ENCODE measurements at places on chromosomes 1 and 21.

- no peak for DNase-seq
These were observed 110.1 kb downstream of the HMGB4 start for GRCh38 chr1:33973799-33974545.

GRCh38 chr1:151535326-151536271 is 4.5 kb upstream of the TUFT1 start:
- no peak for DNase-seq

DNA sequence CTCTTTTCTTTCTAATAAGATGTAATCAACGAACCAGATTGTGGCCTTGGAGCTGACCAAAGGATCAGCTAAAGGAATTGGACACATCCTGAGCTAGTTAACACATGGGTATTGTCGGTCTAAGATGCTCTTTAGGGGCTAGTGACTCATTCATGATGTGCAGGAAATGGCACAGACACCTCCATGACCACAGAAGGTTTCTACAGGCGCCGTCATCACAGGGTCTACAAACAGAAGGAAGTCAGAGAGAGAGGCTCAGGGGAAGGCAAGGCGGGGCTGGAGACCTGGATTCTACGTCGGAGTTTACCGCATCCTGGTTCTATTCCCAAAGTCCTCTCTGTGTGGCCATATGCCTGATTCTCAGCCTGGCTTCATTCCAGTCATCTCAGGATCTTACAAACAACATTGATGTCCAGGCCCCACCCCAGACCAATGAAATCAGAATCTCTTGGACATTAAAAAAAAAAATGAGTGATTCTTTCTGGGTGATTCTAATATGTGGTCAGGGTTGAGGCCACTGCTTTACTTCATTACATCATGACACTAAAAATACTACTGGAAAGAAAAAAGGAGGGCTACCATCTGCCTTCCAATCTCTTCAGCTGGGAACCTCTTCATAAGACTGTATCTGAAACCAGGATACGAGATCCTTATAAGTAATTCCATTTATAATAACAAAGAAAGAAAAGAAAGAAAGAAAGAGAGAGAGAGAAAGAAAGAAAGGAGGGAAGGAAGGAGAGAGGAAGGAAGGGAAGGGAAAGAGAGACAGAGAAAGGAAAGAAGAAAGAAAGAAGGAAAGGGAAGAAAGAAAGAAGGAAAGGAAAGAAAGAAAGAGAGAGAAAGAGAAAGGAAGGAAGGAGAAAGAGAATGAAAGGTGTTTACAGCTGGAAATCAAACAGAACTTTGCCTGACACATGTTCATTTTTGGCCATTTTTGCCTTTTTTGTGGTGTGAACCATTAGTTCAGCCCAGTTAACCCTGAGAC is 11.6 kb upstream of the KCNJ15 start:
- DNase-seq: peak; percentile 98

DNA sequence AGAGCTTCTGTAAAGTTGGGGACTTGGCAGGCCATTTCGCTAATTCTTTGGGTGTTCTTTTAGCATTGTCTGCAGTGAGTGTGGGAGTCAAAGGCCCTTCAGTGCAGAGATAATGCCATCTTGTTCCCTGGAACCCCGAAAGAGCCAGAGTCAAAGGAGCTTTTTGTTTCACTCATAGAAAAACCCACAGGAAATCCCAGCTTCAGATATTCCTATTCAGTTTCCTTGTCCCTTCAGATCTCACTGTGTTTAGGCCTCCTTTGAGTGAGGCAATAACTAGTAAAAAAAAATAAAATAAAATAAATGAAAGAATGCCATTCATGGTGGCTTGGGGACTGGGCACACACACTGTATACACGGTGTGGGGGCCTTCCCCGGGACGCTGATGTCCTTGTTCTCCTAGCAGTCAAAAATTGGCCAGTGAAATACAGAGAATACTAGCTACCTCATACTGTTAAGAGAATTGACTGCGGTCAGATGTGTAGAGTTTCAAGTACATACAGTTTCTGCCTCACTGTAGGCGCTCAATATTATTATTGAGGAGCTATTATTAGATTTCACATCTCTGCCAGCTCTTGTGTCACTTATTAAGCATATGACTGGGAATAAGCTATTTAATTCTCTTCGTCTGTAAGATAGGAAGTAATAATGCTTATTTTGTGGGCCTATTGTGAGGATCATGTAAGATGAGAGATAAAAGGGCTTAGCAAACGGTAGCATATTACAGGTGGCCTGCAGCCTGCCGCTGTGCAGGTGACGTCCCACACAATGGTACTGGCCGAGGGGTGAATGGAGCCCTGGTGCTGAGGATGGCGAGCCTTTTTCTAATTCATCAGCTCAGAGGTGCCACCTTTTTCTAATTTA is 16.7 kb downstream of the DISC1 start:
- DNase-seq: no peak

DNA sequence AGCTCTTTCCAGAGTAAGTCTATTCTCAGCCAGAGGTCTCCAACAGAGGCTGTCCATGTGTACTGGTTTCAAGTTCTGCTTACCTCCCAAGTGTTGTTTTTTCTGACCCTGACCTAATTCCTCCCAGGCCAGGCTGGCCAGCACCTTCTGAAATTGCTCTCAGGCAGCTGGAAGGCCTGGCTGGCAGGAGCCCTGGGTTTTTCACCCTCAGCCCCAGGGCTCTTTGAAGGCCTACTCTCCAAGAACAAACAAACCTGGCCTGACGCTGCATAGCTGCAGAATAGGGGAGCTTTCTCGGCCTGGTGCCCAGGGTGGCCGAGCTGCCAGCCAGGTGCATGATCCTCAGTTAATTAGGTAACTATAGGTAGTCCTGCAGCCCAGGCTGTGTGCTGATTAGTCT is 147.5 kb downstream of the CACNA1E start:
- no peak for DNase-seq

DNA sequence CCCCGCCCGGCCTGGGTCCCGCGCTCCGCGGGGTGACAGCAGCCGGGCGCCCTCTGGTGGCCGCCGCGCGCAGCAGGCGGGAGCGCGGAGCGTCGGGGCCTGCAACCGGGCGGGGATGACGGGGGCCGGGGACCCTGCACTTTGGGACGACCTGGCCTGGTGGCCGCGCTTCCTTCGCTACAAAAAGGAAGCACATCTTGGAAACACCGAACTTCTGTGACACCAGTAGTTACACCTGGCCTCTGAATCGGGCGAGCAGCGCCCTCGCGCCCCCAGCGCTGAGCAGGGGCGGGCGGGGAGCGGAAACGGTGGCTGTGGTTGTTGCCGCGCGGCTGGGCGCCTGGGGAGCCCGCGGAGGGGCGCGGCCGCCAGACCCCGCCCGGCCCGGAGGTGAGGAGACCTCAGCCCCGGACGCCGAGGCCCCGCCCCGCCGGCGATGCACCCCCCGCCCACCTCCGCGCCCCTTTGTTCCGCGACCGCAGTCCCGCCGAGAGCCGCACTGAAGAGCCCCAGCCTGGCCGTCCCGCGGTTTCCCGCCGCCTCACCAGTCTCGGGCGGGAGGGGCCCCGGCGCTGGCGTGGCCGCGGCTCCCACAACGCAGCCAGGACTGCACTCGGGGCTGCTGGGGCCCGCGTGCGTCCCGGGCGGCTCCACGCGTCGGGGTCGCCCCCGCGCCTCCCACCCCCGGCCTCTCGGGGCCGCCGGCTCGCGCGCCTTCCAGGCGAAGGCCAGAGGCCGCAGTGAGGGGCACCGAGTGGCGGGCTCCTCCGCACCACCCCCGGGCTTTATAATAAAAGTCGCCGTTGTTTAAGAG is 59.3 kb downstream of the H3-3A start:
- DNase-seq: no peak

DNA sequence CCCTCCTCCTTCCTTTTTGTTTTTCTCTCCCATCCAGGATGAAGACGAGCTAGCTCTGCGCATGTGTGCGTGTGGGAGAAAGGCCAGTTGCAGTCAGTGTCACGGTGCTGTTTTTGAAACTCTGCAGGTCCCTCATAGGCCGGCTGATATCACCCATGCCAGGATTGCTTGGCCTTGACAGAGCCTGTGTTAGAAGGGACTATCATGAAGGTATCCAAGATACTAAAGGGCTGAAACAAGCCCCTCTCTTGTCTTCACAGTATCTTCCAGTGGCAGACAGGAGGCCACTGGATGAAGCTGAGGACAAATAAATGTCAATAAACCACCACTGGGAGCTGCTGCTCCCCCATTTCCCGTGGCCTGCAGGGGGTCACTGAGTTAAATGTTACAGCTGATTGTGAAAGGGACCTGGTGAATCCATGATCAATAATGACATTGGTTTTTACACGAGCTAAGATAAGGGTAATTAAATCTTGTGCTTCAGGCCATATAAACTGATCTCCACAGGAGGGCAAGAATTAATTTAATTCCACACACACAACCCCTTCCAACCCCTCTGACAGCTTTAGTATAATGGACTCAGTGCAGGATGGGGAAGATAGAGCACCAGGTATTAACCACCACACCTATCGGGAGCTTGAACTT is 64.6 kb upstream of the TARBP1 start:
- no peak for DNase-seq

DNA sequence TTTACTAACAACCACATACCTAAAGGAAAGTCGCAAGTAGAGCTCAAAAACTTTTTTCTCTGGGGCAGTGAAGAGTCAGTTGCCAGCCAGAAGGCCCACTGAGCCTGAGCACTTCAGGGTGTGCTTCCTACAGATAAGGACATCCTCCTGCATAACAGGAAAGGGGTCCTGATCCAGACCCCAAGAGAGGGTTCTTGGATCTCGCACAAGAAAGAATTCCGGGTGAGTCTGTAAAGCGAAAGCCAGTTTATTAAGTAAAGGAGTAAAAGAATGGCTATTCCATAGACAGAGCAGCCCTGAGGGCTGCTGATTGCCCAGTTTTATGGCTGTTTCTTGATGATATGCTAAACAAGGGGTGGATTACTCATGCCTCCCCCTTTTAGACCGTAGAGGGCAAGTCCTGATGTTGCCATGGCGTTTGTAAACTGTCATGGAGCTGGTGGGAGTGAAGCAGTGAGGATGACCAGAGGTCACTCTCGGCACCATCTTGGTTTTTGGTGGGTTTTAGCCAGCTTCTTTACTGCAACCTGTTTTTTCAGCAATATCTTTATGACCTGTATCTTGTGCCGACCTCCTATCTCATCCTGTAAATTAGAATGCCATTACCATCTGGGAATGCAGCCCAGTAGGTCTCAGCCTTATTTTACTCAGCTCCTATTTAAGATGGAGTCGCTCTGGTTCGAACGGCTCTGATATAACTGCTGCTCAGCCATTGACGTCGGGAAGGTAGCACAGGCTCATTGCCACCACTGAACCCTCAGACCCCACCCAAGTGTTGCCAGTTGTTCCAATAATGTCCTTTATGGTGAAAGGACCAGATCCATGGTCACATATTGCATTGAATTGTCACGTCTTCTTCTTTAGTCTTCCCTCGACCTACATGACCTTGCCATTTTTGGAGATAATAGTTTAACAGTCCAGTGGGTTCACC is 96.6 kb upstream of the ERRFI1 start:
- no peak for DNase-seq

DNA sequence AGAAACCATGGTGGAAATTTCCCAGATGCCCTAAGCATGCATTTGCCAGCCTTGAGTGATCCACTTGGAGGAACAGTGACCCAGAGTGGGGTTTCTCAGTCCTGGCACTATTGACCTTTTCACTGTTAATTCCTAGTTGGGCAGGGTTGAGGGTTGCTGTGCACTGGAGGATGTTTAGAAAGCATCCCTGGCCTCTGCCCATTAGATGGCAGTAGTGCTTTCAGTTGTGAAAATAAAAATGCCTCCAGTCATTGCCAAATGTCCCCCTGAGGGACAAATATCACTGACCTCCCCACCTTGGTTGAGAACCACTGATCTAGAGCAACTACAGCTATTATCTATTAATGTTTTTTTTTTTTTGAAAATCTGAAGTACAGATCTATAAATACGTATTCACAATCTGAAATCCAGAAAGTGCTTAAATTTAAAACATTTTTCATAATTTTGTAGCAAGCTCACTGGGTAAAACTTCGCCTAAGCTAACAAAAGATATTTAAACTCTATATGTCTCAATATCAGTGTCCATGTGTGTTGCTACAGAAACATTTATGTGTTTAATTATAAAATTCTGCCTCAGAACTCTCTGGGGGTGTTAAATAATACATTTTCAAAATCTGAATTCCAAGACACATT is 27.3 kb downstream of the F3 start:
- DNase-seq: no peak

DNA sequence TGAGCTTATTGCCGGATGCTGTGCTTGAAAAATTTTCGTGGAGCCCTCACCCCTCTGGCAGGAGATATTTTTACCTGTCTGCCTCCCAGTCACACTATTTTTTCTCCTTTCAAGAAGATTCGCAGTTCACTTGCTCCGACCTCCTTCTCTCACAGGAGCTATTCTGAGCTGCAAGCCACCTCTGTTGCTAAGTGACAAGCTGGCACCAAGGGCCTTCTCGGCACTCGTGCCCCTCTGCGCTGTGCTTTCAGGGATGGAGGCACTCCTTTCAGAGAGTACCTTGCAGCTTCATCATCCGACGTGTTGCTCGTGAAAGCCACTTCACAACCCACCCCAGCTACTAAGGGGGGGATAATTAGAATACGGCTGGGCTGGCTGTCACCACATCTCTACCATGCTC is 11.6 kb downstream of the SLC6A17 start:
- DNase-seq: no peak

DNA sequence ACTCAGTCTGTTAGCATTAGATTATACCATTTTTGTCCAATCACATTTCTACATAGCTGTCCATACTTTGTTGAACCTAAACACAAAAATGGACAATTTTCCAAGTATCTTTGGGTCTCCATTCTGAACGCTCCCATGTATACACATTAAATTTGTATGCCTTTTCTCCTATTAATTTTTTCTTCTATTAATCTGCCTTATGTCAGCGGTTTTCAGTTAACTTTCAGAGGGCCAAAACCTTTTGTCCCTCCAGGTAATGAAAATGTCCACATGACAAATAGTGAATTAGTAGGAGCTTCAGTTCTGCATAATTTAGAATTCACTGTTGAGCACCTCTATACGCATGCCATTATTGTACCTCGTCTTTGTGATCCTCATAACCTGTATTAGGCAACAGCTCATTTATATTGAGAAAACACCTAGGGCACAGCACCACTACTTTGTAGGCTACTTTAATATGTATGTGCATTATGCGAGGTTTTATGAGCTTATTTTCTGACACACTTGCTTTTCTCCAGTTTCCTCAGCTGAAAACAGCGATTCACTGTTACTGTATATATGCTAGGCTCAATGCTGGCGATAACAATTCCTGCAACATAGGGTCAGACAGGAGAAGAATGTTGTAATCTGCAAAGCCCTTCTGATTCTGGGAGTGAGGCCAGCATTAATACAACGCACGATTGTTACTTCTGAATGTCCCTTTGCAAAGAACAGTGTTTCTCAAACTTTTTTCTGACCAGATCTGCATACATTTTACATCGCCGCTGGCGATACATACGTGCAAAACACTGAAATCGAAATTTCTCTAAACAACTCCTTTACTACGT is 1.1 kb upstream of the ABCD3 start:
- DNase-seq: no peak

DNA sequence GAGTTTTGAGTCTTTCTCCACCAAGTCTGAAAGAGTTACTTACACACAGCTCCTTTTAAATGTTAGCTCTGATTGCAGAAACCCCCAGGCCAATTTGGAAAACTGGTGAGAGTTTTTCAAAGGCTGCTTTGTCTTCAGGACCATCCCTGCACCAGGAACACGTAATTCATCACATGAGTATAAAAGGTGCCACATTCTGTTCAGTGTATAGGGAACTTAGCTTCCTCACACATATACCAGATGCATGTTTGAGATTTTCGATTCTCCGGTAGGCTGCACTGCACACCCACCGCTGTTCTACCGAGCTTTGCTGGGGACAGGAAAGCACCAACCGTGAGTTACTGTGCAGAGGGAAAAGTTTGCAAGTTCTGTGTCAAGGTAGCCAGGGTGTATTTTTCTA is 28.3 kb upstream of the KCNK2 start:
- no peak for DNase-seq
